ENCODE measurements at places on chromosomes 6 and 20.

- no peak for DNase-seq
These were observed 166.2 kb downstream of the SOX4 start for GRCh38 chr6:21759721-21760120.

DNA sequence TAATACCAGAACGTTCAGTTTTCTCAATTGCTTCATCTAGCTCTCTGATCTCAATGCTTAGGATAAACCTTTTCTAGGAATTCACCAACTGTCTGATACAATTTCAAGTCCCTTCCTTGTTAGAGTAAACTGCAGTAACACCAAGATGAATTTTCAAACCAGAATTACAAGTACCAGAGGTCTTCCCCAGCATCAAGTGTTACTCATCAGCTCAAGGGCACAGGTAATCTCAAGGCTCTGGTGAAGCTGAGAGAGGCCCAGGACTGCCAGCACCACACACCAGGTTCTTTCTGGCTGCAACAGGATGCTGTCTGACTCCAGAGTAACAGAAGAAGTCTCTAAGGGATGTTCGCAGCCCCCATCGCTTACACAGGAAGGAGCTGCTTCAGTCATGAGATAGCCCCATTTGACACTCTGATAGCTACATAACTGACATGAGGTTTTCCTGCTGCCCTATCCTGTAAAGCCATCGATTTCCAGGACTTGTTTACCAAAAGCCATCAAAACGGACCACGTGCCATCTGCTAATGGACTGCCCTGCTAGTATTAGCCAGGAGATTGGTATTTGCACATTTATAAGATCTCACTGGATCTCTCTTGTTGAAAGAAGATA lies 549.4 kb downstream of the UTRN start:
- DNase-seq = no peak

DNA sequence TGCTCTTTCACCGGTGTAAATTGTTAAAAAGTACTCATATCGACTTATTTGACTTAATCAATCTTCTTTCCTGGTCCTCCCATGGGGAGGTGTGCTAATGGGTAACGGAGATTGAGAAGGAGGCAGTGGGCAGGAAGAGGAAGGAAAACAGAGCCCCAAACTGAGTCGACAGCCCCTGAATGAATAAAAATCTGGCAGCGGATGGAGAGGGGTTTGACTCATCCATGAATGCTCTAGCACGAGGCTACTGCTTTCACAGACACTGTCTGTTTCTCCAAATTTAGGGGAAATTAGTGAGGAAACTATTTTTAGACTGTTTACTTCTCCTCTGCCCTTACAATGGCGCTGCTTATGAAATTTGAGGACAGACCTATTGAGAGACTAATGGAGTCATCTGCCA lies 142.2 kb upstream of the ATXN1 start:
- peak; percentile 6 for DNase-seq

- no peak for DNase-seq
These were observed 211.5 kb upstream of the PROKR2 start for GRCh38 chr20:5528261-5528660.

DNA sequence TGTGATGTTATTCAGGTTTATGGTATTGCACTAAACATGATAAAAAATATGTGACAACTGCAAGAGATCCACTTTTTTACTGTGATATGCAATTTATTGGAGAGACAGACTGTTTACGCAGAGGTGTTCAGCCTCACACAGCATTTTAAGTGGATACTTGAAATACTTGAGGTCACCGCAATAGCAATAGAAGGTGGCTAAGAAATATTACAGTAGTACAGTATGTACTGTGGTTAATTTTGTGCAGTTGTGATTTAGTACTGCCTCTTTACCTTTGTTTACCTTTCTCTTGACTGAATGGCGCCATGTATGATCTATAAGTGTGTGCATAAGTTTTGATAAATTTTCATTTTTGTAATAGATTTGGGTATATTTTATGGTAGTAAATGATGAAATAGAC lies 17.4 kb downstream of the MACROD2 start:
- no peak for DNase-seq

DNA sequence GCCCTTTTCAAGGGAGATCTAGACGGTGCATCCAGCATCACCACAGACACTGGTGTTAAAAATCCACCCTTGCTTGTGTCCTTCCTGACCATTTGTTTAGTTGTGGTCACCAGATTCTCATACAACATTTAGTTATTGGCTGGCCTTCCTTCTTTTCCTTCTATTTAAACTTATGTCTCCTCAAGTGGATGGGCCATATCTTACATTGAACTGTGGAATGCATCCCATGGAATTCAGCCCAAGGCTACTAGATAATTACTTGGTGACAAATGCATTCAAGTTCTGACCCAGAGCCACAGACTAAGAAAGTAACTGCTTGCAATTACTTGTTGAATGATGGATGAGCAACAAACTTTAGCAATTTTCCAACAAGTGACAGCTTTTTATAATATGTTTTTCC lies 198.9 kb upstream of the SSTR4 start:
- DNase-seq = no peak

- DNase-seq = no peak
These were observed 181.8 kb upstream of the RALGAPA2 start for GRCh38 chr20:20894280-20894679.

DNA sequence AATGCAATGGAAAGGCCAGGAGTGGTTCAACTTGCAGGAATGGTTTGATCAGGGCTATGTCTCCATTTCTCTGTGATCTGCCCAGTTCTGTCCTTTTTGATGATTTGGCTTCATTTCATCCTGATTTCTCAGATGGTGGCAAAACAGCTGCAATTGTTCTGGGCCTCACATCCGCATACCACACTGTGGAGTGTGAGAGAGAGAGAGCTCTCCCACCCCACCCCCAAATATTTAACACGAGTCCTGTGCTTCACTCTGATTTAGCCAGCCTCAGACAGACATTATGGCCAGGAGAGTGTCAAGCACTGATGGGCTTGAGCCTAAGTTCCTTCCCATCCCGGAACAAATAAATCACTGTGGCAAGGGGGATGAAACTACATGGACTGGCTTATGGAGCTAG lies 284.6 kb downstream of the CDC5L start:
- DNase-seq = no peak

GRCh38 chr6:29633534-29633905 lies 537 bp upstream of the GABBR1 start:
- no peak for DNase-seq

- DNase-seq = no peak
These were observed 138.8 kb upstream of the HMGN3 start for GRCh38 chr6:79373246-79373645.

DNA sequence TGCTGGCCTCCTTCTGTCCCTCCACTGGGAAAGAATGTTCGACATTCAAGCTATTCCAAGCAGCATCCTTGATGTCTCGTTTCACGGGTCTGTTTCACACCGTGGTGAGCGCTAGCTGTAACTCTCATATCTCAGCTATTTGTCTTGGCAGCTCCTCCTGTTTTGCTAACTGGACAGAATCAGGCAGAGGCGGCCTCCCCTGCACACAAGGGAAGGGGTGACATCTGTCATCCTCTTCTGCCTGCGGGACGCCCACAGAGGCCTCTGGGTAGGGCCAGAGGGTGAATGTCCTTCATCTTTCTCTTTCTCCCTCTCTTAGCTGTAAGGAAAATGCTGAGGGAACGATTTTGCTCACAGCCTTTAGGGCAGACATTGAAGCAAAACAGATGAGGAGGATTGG lies 232.8 kb upstream of the GMDS start:
- DNase-seq = no peak

DNA sequence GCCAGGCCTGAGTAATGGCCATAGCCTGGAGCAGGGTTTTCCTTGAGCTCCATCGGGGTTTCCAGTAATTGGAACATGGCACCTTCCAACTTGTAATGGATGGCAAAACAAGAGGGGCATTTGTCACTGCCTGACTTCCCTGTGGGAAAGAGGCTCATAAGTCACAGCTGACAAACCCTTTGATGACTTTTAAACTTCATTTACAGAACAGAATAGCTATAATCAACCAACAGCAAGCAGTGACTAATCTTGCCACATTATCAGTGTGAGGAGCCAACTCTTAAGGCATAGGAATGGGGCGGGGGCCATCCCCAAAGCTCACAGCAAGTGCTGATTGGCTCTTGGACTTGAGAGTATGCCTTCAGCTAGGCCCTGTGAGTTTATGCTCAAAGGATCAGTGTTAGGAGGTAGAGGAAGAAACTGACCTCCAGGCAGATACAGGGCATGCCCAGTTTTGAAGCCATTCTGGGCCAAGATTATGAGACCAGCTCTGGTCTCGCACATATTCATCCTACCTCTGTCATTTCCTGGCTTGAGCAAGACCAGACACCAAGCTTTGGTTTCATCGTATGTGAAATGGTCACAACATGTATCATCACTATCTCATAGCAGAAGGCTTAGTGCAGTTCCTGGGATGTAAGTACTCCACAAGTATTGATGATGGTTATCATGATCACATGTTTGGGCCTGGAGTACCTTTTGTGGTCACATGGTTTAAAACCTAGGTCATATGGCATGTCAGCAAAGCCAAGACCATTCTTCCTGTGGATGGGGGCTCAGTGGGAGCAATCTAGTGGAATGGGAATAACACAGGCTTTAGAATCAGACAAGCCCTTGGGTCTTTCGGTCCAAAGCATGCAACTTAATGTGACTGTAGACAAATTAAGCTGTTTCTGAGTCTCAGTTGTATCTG lies 49.2 kb downstream of the EIF2S2 start:
- no peak for DNase-seq

DNA sequence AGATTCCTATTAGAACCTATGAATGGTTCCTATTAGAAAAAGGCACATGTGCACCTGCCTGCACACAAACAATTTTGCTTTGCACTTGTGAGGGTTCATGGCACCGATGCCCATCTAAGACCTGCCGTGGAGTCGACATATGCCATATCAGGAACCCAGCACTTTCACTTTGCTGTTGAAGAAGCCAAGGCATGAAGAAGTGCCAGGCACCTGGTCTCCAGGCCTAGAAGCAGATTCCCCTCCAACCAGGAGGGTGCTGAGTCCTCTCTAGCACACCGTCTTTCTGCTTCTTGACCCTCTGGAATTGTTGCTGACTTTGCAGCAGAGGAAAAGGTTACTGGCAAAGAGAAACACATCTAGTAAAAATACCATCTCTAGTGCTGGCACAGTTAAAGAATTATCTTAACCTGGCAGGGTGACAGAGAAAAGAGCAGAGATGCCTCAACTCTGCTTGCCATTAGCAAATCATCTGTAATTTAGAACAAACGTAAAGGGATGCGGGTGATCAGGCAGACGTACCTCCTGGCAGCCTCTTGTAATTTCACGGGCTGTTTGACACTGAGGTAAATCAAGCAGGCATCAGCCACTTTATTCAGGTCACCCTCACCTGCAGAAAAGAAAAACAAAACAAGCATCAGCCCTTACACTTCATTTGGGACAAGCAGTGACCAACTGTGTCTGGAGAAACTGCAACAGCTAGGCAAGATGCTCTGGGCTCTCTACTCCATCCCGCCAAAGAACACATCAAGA lies 37.2 kb downstream of the TTI1 start:
- DNase-seq = no peak

DNA sequence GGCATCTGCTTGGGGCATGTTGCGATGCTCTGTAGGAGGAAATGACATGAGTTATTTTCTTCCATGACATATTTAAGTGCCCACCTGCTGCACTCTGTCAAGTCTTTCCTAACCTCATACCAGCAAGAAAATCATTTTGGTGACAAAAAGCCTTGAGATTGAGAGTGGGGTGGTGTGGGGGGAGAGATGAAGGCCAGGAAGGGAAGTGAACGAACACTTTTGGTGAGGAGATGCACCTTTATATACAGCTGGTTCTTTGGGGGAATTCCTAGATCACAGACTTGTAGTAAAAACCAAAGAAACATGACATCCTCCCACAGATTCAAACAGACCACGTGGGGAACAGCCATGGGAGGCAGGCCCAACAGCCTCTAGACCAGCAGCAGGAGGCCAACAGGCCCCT lies 26.1 kb downstream of the NCOA5 start:
- no peak for DNase-seq

DNA sequence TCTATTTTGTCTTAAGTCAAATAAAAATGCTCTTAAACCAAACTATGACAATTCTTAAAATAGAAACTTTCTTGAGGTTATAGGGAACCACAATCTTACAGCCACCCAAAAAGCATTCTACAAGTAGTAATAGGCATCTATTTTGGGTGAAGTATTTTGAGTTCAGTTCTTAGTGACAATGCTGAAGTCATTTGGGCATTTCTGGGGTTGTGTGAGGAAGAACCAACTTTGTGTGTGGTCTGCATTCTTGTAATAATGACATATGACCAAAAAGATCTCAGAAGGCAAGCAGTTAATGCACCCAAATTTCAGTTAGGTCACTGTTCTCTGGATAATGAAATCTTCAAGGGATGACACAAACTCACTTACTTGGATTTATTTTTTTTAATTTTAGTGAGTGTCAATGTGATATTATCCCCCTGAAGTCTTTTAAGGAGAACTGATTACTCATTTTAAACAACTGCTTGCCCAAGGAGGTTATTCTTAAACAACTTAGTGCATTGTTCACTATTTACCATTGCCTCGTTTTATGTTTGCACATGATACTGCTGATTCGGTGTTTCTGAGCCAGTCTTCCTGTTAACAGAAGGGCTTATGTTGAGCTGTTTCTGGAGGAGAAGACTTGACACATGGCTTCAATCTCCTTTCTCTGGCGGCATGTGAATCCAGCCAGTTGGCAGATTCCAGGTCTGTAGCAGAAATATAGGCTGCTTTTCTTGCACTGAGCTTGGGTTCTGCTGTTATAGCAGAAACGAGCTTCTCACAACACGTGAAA lies 618.9 kb downstream of the BCKDHB start:
- DNase-seq = no peak

DNA sequence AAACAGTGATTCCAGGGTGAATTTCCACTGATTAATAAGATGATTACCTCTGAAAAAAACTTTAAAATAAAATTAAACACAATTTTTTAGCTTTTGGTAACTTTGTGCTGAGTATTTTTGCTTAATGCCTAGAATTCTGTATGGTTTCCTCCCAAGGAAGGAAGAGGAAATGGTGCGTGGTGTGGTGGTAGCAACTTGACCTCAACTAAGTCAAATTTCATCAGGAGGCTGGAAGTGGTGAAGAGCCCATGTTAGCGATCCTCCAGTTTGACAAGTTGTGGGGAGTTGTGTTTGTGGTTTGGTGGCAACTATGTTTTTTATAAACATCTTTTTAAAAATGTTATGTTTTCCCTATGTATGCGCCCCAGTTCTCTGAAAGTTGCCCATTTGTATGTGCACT lies 5.0 kb upstream of the RTF2 start:
- no peak for DNase-seq

GRCh38 chr20:47493175-47493962 lies 8.3 kb upstream of the NCOA3 start:
- peak; percentile 90 for DNase-seq

GRCh38 chr6:120875900-120876299 lies 458.4 kb downstream of the TBC1D32 start:
- no peak for DNase-seq

DNA sequence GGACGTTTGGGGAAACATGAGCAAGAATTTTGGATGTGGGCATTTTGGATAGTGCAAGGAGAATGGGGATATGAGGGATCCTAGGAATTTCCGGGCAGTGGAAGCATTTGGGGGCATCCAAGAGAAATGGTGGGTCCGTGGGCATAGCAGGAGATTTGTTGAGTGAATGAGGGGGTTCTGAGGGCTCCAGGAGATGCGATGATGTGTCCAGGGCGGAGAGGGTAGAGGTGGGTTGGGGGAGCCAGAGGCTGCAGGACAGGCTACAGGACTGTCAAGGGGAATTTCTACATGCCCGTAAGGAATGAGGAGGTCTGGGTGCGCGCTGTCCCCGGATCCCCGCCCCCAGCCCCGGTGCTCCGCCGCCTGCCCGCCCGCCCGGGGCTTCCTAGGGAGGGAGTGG lies 364 bp downstream of the FRS3 start:
- DNase-seq = no peak

- no peak for DNase-seq
These were observed 67.5 kb downstream of the MTHFD1L start for GRCh38 chr6:150932996-150933395.

Measured in tibial nerve (tissue), 4 donors.